Heart left ventricle (tissue), 16 donors: ENCODE measurements at places on chromosomes 3 and 15. TPM values are rescaled to one million over a fixed set of nuclear protein-coding genes. Genes with fewer than 3 reads are reported as not detected.

Gene IL5RA
- total RNA-seq, result not detected

Gene MINDY4B
- not detected for total RNA-seq

Gene KBTBD8
- 7.1 TPM for total RNA-seq

Gene PPCDC
- total RNA-seq, result 3.7 TPM

Gene CHRM5
- not detected for total RNA-seq

Gene SLC9C1
- total RNA-seq, result 1.4 TPM

Gene TMEM212
- total RNA-seq, result not detected

Gene MESP2
- total RNA-seq, result not detected

Gene GNB4
- total RNA-seq, result 31.8 TPM

GRCh38 chr3:122578069-122578740 lies 755 bp downstream of the PARP15 start:
- H3K36me3 ChIP-seq, result no peaks in the 10 kb centered on the region
- no peaks in the 10 kb centered on the region for H3K27me3 ChIP-seq
- H3K4me1 ChIP-seq, result peaks cover 9% of the 10 kb centered on the region
- no peak for DNase-seq

GRCh38 chr3:196804773-196805172 lies 62.9 kb upstream of the SENP5 start:
- H3K27me3 ChIP-seq, result no peaks in the 10 kb centered on the region
- DNase-seq, result no peak
- H3K36me3 ChIP-seq, result no peaks in the 10 kb centered on the region
- H3K4me1 ChIP-seq, result no peaks in the 10 kb centered on the region
- no peak overlapping the region for H3K27ac ChIP-seq

- H3K4me3 ChIP-seq, result peak overlapping the region; percentile 98
- peaks cover 7% of the 10 kb centered on the region for H3K36me3 ChIP-seq
- peaks cover 70% of the 10 kb centered on the region for H3K4me1 ChIP-seq
- H3K27ac ChIP-seq, result peak overlapping the region; percentile 99
These were observed 710 bp upstream of the CLK3 start for GRCh38 chr15:74614744-74615507.

- DNase-seq, result no peak
- H3K4me3 ChIP-seq, result no peak overlapping the region
- H3K27me3 ChIP-seq, result no peaks in the 10 kb centered on the region
- no peaks in the 10 kb centered on the region for H3K36me3 ChIP-seq
- H3K4me1 ChIP-seq, result peaks cover 51% of the 10 kb centered on the region
These were observed 40.0 kb downstream of the CTDSPL start for GRCh38 chr3:37901721-37902120.

GRCh38 chr3:83453056-83453455 lies 1505.7 kb upstream of the CADM2 start:
- no peak for DNase-seq
- H3K36me3 ChIP-seq, result no peaks in the 10 kb centered on the region
- no peaks in the 10 kb centered on the region for H3K27me3 ChIP-seq
- no peak overlapping the region for H3K4me3 ChIP-seq
- H3K4me1 ChIP-seq, result no peaks in the 10 kb centered on the region

DNA sequence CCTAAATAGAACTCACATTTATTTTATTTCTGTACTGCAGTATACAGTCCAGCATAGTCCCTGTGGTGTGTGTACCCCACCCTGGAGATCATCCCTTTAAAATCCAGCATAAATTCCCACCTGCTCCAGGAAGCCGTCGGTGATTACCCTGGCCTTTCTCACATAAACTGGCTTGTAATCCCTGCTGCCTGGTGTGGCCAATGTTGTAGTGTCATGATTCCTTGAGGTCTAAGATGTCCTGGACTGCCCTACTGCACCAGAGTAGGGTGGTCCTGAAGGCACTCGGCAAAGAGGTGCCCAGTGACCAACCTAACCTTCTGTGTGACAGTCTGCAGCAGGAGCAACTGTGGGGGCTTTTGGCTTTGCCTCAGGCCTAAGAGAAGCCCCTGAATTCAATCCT lies 58.9 kb downstream of the ITGA11 start:
- no peaks in the 10 kb centered on the region for H3K27me3 ChIP-seq
- no peaks in the 10 kb centered on the region for H3K36me3 ChIP-seq
- peaks cover 5% of the 10 kb centered on the region for H3K4me1 ChIP-seq
- no peak overlapping the region for H3K4me3 ChIP-seq
- no peak for DNase-seq

GRCh38 chr15:98951493-98952320 lies 55.9 kb downstream of the PGPEP1L start:
- DNase-seq, result no peak
- no peaks in the 10 kb centered on the region for H3K27me3 ChIP-seq
- H3K27ac ChIP-seq, result peak overlapping the region; percentile 85
- H3K4me3 ChIP-seq, result no peak overlapping the region
- H3K36me3 ChIP-seq, result peaks cover 43% of the 10 kb centered on the region
- H3K4me1 ChIP-seq, result peaks cover 64% of the 10 kb centered on the region

DNA sequence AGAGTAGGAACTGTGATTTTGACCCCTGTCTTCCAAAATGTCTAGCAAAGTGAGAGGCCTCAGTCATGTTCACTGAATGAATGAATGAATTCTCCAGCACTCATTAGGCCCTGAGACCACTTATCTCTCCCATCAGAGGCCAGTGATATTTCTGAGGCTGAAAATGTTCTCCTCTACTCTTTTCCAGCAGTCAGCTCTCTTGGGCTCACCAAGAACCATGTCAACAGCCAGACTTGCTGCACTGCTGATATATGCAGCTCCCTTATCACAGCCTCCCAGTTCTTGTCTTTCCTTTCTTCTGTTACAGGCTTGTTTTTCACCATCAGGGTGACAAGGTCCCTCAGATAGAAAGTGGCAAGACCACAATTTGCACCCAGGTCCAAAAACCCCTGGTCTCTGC lies 28.7 kb upstream of the MFSD1 start:
- no peaks in the 10 kb centered on the region for H3K27me3 ChIP-seq
- H3K4me1 ChIP-seq, result peaks cover 22% of the 10 kb centered on the region
- H3K36me3 ChIP-seq, result no peaks in the 10 kb centered on the region
- H3K27ac ChIP-seq, result no peak overlapping the region
- H3K4me3 ChIP-seq, result no peak overlapping the region

DNA sequence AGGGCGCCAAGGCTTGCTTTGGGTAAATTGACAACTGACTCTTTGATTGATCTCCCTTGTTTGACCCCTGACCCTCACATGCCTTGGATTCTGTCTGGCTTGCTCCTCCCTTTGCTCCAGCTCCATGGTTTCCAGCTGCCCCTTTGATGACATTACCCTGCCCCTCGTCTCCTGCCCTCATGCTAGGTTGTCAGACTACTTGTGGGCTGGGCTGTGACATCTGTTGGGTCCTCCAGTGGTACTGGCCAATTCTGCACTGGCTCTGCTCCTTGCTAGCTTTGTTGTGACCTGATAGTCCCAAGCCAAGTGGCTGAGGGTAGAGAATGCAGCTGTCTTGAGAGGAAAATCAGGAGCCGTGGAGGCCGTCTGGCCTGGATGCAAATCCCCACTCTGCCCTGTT lies 6.2 kb downstream of the THSD4 start:
- no peak for DNase-seq
- no peak overlapping the region for H3K4me3 ChIP-seq
- H3K4me1 ChIP-seq, result peaks cover 14% of the 10 kb centered on the region
- no peaks in the 10 kb centered on the region for H3K27me3 ChIP-seq
- H3K27ac ChIP-seq, result peak overlapping the region; percentile 29

- H3K27me3 ChIP-seq, result no peaks in the 10 kb centered on the region
- no peak overlapping the region for H3K4me3 ChIP-seq
- no peak overlapping the region for H3K27ac ChIP-seq
- DNase-seq, result no peak
These were observed 98.6 kb upstream of the KLF13 start for GRCh38 chr15:31228011-31228484.

GRCh38 chr15:68112706-68113105 lies 58.6 kb downstream of the PIAS1 start:
- H3K27me3 ChIP-seq, result no peaks in the 10 kb centered on the region
- no peaks in the 10 kb centered on the region for H3K4me1 ChIP-seq
- H3K4me3 ChIP-seq, result no peak overlapping the region
- no peak overlapping the region for H3K27ac ChIP-seq

GRCh38 chr15:55588815-55589115 lies 620 bp upstream of the PYGO1 start:
- no peaks in the 10 kb centered on the region for H3K4me1 ChIP-seq
- no peak for DNase-seq
- peaks cover 22% of the 10 kb centered on the region for H3K27me3 ChIP-seq
- peak overlapping the region; percentile 47 for H3K27ac ChIP-seq

DNA sequence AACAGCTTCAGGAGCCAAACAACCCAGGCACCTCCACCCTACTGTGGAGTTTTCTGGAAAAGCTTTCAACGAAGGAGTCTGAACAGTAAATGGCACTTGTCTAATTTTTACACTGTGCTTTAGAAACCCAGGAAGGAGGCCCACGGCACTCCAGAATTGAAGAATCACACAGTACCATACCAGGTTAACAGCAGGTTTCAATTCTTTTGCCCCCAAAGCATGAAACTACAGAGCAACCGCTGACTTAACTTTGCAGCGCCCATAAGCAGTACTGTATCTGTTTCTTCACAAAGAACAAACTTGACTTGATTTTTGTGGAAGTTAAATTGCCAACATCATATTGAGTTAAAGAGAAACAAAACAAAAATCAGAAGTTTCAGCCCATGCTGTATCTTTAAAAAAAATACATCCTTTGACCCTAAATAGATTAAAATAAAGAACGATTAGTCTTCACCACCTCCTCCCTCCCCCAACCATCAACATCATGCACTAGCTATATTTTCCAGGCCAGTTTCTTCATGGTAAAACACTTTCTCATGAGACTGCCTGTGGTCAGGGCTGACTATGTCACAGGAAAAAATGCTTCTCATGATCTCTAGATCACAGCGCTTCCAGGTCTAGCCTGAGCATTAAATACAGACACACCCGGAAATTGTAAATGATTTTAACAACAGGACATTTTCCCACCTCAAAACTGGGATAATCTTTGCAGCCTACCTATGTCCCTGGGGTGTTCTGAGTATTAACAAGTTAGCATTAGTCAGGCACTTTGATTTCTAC lies 456.3 kb downstream of the FOXP1 start:
- H3K27me3 ChIP-seq, result no peaks in the 10 kb centered on the region
- H3K4me3 ChIP-seq, result peak overlapping the region; percentile 9
- DNase-seq, result no peak
- H3K27ac ChIP-seq, result peak overlapping the region; percentile 87
- peaks cover 10% of the 10 kb centered on the region for H3K4me1 ChIP-seq

GRCh38 chr3:84943379-84943778 lies 15.4 kb upstream of the CADM2 start:
- no peaks in the 10 kb centered on the region for H3K36me3 ChIP-seq
- no peaks in the 10 kb centered on the region for H3K27me3 ChIP-seq
- DNase-seq, result no peak
- no peaks in the 10 kb centered on the region for H3K4me1 ChIP-seq

DNA sequence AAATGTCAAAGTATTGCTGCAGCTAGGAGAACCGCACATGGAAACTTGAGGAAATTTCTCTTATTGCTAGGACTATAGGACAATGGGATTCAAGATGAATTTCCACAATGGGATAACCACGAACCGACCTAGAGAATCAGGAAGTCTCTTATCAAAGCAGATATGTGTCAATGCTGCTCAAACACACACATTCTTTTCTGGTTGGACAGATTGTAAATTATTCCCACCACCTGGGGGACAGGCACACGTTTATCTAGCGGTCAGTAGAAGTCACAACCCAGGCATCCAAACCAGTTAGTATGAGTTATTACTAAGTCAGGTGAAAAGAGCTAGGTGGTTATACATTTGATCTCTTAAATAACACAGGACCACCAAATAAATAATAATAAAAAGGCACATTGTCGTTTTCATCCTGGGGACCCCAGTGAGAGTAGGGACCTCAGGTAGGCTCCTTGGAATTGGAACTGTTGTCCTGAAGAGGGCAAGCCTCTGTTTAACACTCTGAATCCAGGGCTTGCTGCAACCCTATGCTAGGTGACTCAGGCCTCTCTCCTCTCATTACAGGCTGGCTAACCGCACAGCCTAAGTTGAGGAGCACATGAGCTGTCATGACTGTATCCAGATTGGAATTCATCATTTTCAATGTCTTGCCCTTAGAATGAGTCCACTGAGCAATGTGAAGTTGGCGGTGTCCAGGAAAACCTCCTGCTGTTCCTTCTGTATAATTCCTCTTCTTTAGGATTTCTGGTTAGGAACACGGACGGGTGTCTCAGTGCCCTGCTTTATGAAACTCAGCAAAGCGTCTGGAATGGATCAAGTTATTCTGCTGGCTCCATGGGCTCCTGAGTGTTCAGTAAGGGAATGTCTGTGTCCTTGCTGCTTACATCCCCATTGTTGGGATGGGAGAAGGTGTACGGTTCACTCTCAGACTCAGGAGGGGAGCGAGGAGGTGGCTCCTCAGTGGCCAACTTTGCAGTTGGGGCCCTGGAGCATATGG lies 59.0 kb downstream of the CLEC3B start:
- no peak overlapping the region for H3K4me3 ChIP-seq
- H3K36me3 ChIP-seq, result no peaks in the 10 kb centered on the region
- H3K27ac ChIP-seq, result no peak overlapping the region
- no peak for DNase-seq

- peaks cover 33% of the 10 kb centered on the region for H3K36me3 ChIP-seq
- no peaks in the 10 kb centered on the region for H3K27me3 ChIP-seq
- H3K4me1 ChIP-seq, result peaks cover 33% of the 10 kb centered on the region
- H3K27ac ChIP-seq, result no peak overlapping the region
- H3K4me3 ChIP-seq, result no peak overlapping the region
- DNase-seq, result no peak
These were observed 18.3 kb downstream of the RAB43 start for GRCh38 chr3:129103296-129103695.

DNA sequence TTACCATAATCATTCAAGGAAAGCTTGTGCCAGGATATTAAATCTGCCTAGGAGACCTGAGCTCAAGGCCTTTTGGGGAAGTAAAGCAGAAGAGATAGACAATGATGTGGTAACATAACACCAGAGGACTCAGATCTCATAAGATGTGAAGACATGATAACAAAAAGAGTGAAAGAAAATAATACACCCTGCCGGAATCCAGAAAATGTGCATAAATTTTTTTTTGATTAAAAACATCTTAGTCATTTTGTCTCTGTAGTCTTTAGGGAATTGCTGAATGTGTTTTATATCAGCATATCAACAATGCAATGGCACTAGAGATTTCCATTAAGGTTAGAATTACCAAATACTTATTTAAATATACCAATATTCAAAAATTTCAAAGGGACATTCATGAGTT lies 326.8 kb upstream of the ROBO1 start:
- no peaks in the 10 kb centered on the region for H3K4me1 ChIP-seq
- no peak for DNase-seq
- no peak overlapping the region for H3K4me3 ChIP-seq
- H3K27me3 ChIP-seq, result no peaks in the 10 kb centered on the region
- H3K36me3 ChIP-seq, result no peaks in the 10 kb centered on the region

GRCh38 chr3:74591342-74591741 lies 23.1 kb downstream of the CNTN3 start:
- no peak for DNase-seq
- no peaks in the 10 kb centered on the region for H3K27me3 ChIP-seq
- H3K36me3 ChIP-seq, result no peaks in the 10 kb centered on the region
- no peak overlapping the region for H3K4me3 ChIP-seq
- no peaks in the 10 kb centered on the region for H3K4me1 ChIP-seq
